ENCODE measurements at places on chromosomes 5 and 9. TPM values are rescaled to one million over a fixed set of nuclear protein-coding genes. Genes with fewer than 3 reads are reported as not detected.

The HTR1A gene
- 0.52 TPM for total RNA-seq

The FOXD4L3 gene
- total RNA-seq: not detected

- DNase-seq: no peak
These were observed 52.7 kb upstream of the ARL15 start for GRCh38 chr5:54362992-54363625.

The C5orf58 gene
- not detected for total RNA-seq

- no peak for DNase-seq
These were observed 4.3 kb downstream of the KCNT1 start for GRCh38 chr9:135706288-135706687.

- no peak for DNase-seq
These were observed 68.2 kb downstream of the DOCK2 start for GRCh38 chr5:169705322-169705721.

DNA sequence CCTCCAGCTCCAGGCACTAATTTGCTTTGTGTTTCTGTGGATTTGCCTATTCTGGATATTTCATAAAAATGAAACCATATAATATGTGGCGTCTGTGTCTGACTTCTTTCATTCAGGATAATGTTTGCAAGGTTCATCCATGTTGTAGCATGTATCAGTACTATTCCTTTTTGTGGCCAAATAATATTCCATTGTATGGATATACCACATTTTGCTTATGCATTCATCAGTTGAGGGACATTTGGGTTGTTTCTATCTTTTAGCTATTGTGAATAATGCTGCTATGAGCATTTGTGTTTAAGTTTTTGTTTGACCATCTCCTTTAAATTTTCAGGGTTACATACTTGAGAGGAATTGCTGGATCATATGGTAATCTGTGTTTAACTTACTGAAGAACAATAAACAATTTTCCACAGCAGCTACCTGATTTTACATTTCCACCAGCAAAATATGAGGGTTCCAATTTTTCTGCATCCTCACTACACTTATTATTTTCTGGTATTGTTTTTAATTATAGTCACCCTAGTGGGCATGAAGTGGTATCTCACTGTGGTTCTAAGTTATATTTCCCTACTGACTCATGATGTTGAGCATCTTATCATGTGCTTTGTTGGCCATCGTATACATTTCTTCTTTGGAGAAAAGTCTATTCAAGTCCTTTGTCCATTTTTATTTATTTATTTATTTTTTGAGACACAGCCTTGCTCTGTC lies 63.9 kb downstream of the GCNT4 start:
- no peak for DNase-seq

The PCDHGA12 gene
- total RNA-seq: 7.9 TPM

The PTGS1 gene
- 20.3 TPM for total RNA-seq

DNA sequence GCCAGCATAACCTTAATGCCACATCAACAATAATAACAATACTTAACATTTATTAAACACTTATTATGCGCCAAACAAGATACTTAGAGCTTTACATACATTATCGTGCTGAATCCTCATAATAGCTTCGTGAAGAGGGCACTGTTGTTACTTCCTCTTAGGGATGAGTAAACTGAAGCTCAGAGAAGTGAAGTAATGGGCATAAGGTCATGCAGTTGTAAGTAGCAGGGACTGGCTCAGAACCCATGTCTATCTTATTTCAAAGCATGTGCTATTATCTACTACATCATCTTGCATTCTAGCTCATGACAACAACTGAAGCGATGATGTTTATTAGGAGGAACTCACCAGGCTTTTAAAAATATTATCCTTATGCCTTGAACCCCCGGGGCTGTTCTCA lies 34.9 kb upstream of the PPP3R2 start:
- no peak for DNase-seq

DNA sequence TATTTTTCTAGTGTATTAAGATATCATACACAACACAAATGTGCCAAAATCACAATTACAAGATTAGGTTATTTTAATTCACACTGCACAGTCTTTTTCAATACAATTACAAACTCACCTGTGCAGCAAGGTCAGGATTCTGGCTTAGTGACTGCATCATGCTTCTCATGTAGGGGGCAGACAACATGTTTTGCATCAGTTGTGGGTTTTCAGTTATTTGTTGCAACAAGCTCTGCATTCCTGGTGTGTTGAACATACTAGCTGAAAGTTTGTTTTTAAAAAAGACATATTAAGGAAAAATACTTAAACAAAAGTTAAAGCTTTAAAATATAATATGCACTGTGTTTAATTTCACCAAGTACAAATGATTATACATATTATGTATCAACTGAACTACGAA lies 38.7 kb downstream of the UBQLN1 start:
- DNase-seq: no peak

The IL5 gene
- not detected for total RNA-seq

DNA sequence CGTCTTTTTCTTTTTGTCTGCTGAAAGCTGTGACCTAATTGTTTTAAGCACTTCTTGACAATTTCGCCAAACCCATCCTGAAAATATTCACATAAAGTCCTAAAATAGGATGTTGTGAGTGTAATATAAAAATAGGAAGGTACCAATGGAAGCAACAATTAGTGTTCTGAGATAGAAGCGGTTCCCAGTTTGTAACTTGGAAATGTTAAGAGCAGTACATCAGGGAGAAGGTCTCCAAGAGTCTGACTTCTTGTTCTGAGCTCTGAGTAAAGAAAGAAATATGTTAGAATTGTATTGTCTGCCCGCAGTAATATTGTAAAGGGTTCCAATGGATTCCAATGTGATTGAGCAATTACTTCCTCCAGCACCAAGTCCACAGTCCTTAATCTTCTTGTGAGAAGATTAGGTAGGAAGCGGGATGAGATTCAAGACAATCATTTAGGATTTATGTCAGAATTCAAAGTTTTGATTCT lies 3.9 kb downstream of the VCAN start:
- no peak for DNase-seq

- no peak for DNase-seq
These were observed 17.4 kb downstream of the FGF18 start for GRCh38 chr5:171436804-171437285.

The GALNT12 gene
- total RNA-seq: 3.3 TPM

The SLC36A3 gene
- not detected for total RNA-seq

- DNase-seq: no peak
These were observed 59.1 kb downstream of the BOD1 start for GRCh38 chr5:173557123-173557903.

GRCh38 chr5:82540301-82540700 lies 262.1 kb upstream of the RPS23 start:
- DNase-seq: no peak

DNA sequence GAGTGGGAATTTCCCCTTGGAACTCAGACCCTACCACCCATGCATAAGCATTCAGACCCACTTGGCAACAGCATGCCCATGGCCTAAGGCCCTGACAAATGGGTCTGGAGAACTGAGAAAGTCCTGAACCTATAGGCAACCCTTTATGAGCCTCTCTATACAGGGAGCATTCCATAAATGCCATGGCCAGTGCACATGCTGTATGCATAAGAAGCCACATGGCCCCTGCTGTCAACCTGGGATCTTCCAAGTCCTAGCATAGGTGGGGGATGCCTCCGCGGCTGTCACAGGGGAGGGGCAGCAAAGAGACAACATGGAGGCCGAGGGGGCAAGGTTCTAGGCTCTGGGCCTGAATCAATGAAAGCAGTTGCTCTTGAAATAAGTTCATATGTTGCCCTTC lies 8.2 kb upstream of the NIPAL4 start:
- DNase-seq: no peak

DNA sequence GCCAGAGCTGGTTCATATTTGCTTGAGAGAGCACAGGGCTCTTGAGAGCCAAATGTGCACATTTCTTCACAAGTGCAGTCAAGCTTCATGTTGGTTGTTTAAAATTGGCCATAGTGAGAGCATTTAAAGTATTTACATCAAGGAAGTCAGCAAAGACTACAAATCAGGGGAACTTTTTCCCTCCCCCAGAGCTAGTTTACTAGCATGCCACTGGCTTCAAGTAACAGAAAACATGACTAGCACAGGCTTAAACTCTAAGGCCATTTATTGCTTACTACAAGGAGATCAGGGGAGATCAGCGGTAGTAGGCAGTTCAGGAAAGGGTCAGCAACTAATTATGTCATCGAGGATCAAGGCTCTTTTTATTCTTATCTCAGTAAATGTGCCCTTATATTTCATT lies 11.0 kb upstream of the CCDC171 start:
- no peak for DNase-seq

GRCh38 chr5:91787718-91788117 lies 404.6 kb upstream of the ARRDC3 start:
- DNase-seq: no peak

DNA sequence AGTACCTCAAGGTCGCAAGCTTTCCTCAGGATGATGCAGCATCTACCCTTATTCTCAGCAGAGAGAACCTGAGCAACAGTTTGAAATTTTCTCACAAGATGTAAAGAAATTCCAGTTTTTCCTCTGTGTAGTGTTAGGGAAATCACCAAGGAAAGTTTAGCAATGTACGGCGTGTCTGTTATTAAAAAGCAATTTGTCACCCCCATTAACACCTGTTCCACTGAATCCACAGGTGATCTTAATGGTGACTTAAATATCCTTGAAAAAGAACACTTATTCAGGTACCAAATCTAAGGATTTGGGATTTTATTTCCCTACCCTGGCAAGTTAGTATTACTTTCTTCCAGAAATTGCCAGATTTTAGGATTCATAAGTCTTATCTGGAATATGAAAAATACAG lies 77.9 kb upstream of the ATP10B start:
- DNase-seq: no peak

The RORB gene
- total RNA-seq: 1.2 TPM

- DNase-seq: no peak
These were observed 118.5 kb upstream of the LPCAT1 start for GRCh38 chr5:1642221-1642620.

GRCh38 chr5:41527201-41527779 lies 16.9 kb upstream of the PLCXD3 start:
- peak; percentile 76 for DNase-seq

The PKD2L2 gene
- not detected for total RNA-seq

The RC3H2 gene
- total RNA-seq: 52.7 TPM

DNA sequence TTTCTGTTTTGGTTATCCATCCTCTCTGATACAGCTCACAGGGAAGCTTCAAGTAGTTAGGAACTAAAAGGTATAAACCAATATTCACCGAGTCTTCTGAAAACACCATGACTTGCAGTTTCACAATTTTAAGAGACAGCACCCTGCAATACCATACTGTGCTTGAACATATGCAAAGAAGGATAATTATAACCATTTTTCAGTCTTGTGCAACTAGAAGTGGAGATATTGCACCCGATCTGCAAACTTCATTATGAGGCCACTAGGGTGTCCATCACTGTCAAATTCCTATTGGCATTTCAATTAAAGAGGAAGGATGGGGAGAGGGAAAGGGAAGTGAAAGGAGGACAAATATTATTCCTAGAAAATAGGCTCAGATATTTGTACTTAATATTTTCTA lies 32.4 kb upstream of the CEP120 start:
- DNase-seq: no peak

GRCh38 chr5:14081791-14082190 lies 61.4 kb upstream of the TRIO start:
- no peak for DNase-seq

DNA sequence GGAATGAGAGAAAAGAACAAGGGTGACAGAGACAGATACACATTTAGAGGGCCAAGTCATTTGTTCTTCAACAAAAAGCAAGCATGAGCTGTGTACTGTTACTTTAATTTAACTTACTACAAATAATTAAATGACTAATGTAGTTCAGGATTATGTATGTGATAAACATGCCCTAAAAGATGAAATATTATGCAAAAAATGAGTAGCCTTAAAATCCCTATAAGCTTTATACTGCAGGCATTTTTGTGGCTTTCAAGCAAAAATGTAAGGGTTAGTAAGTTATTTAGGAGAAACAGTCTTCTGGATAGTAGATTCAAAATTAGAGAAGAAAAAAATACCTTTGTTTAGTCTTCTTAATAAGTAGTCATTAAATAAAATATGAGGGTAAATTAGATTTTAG lies 431.2 kb downstream of the CSNK1G3 start:
- DNase-seq: no peak

The PRSS3 gene
- not detected for total RNA-seq

The RAB14 gene
- total RNA-seq: 52.7 TPM

DNA sequence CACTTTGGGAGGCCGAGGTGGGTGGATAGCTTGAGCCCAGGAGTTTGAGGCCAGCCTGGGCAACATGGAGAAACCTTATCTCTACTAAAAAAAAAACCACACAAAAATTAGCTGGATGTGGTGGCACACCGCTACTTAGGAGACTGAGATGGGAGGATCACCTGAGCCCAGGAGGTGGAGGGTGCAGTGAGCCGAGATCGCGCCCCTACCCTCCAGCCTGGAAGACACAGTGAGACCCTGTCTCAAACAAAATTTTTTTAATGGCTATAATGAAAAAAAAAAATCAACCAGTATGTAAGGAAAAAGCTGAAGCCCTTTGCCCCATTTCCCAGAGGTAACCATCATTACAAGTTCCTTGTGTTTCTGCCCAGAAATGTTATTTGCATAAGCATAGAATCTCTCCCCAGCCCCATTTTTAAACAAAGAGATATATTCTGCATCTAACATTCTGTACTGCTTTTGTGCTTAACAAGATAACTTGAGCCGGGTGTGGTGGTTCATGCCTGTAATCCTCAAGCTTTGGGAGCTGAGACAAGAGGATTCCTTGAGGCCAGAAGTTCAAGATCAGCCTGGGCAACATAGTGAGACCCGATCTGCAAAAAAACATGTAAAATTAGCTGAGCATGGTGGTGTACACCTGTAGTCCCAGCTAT lies 35.1 kb upstream of the KCNIP1 start:
- no peak for DNase-seq

The TRIM7 gene
- 6.9 TPM for total RNA-seq

GRCh38 chr5:77847814-77848290 lies 71.7 kb upstream of the TBCA start:
- DNase-seq: no peak

- DNase-seq: no peak
These were observed 216.4 kb downstream of the EPB41L4A start for GRCh38 chr5:112202694-112203093.

GRCh38 chr9:135210676-135211523 lies 123.4 kb downstream of the OLFM1 start:
- DNase-seq: peak; percentile 3

The GRXCR2 gene
- total RNA-seq: not detected

- peak; percentile 93 for DNase-seq
These were observed at the start of gene PRKAA1 for GRCh38 chr5:40798012-40798800. Gene PRKAA1, minus strand, starts transcription at chr5:40798374. Its CDS starts 185 bp downstream, at chr5:40798189.

- no peak for DNase-seq
These were observed 14.3 kb downstream of the FNBP1 start for GRCh38 chr9:130028493-130029222.

GRCh38 chr5:67165526-67166459 lies 30.8 kb downstream of the CD180 start:
- peak; percentile 95 for DNase-seq

DNA sequence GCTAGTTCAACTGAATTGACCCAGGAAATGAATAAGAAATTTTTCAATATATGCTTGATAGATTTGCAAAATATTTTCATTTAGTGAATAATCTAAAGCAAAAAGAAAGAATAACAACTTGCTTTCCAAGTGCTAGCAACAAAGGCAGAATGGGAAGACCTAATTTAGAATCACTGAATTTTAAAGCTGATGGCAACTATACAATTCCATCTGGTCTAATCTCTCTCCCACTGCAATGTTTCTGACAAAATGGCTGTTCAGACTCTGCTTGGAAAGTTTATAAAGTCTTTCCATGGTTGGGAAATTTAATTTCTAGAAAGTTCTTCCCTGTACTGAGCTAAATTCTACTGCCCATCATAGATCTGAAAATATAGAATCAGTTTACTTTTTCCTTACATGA lies 75.7 kb upstream of the ACOT12 start:
- no peak for DNase-seq

Data from aorta (tissue), 5 donors.